ENCODE measurements at places on chromosomes 3 and 15. TPM values are rescaled to one million over a fixed set of nuclear protein-coding genes. Genes with fewer than 3 reads are reported as not detected.

KBTBD8 gene
- total RNA-seq, result 0.80 TPM

- no peaks in the 10 kb centered on the region for H3K36me3 ChIP-seq
- DNase-seq, result peak; percentile 15
- no peaks in the 10 kb centered on the region for H3K27me3 ChIP-seq
- no peak overlapping the region for H3K4me3 ChIP-seq
These were observed 3.0 kb downstream of the IDH2 start for GRCh38 chr15:90099072-90099867.

DNA sequence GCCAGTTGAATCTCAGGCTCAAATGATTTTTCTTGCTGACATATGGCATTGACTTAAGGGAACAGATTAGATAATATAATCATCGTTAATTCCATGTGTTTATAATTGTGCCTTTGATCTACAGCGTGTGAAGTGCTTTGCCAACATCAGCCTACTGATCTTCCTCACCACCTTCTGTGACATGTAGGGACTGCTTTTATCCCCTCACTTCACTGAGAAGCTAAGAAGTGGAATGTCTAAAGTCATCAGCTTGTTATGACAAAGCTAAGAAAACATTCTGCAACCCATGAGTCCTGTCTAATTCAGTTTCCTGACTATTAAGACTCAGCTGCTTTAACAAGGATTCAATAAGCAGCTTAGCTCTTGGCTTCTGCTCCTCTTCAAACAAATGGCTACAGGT lies 106.0 kb downstream of the MYH15 start:
- no peaks in the 10 kb centered on the region for H3K36me3 ChIP-seq
- H3K27ac ChIP-seq, result no peak overlapping the region
- no peaks in the 10 kb centered on the region for H3K27me3 ChIP-seq
- H3K4me1 ChIP-seq, result no peaks in the 10 kb centered on the region
- no peak for DNase-seq

SLC22A14 gene
- total RNA-seq, result not detected

DNA sequence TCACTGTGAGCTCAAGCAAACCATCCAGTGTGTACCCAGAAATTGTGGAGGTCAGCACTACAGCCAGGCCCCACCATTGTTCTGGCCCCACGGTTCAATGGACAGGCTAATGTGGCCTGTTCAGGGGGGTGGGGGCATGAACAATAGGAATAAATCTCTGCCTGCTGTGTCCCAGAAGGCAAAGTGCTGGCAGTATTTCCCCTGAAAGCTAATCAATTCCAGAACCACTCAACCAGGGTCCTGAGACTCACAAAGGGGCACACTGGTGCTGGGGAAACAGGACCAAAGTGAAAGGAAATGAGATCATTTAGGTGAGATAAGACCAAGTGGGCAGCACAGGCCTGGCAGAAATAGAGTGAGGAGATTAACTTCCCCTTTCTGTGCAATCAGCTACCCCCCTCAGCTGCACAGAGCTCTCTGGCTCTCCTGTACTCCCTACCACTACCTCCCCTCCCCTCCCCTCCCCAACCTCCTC lies 11.5 kb downstream of the CRYGS start:
- H3K27me3 ChIP-seq, result no peaks in the 10 kb centered on the region
- no peak overlapping the region for H3K4me3 ChIP-seq
- H3K27ac ChIP-seq, result no peak overlapping the region
- no peaks in the 10 kb centered on the region for H3K4me1 ChIP-seq

UQCC5 gene
- total RNA-seq, result 1.4 TPM

PP2D1 gene
- not detected for total RNA-seq

- no peak overlapping the region for H3K4me3 ChIP-seq
- no peaks in the 10 kb centered on the region for H3K4me1 ChIP-seq
- H3K36me3 ChIP-seq, result no peaks in the 10 kb centered on the region
- no peak for DNase-seq
These were observed 14.6 kb downstream of the PLSCR5 start for GRCh38 chr3:146590521-146590920.

CLSTN2 gene
- 3.3 TPM for total RNA-seq

- no peak overlapping the region for H3K27ac ChIP-seq
- no peaks in the 10 kb centered on the region for H3K27me3 ChIP-seq
- H3K4me3 ChIP-seq, result no peak overlapping the region
- no peaks in the 10 kb centered on the region for H3K4me1 ChIP-seq
- peak; percentile 26 for DNase-seq
- no peaks in the 10 kb centered on the region for H3K36me3 ChIP-seq
These were observed 202.6 kb downstream of the XXYLT1 start for GRCh38 chr3:195068084-195069080.

DNA sequence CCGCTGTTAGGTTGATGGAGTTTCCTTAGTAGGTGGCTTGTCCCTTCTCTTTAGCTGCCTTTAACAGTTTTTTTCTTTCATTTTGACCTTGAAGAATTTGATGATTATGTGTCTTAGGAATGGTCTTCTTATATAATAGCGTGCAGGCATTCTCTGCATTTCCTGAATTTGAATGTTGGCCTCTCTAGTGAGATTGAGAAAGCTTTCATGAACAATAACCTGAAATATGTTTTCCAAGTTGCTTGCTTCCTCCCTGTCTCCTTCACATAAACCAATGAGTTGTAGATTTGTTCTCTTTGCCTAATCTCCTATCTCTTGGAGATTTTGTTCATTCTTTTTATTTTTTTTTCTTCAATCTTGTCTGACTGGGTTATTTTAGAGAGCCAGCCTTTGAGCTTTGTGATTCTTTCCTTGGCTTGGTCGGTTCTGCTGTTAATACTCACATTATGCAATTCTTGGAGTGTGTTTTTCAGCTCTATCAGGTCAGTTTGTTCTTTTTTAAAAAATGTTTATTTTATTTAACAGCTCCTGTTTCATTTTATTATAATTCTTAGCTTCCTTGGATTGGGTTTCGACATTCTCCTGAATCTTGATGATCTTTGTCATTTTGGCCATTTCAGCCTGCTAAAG lies 627.9 kb downstream of the SI start:
- DNase-seq, result no peak
- H3K4me1 ChIP-seq, result no peaks in the 10 kb centered on the region
- H3K27ac ChIP-seq, result no peak overlapping the region
- no peak overlapping the region for H3K4me3 ChIP-seq

DNA sequence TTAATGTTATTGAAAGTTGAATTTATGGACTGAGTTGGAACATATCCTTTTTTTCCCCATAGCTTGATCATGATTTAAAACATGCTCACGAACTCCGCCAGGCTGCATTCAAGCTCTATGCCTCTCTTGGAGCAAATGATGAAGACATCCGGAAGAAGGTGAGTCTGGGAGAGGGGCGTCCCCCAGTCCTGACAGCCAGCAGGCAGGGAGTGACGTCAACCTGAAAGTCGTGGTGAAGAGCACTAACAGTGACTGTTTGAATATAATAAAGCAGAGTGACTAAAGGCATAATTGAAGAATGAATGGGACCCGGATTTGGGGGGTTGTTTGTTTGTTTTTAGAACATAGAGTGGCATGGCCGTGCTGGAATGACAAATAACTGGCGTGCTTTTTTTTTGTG lies 57.9 kb downstream of the ARMC8 start:
- no peaks in the 10 kb centered on the region for H3K4me1 ChIP-seq
- no peaks in the 10 kb centered on the region for H3K27me3 ChIP-seq
- no peak for DNase-seq
- no peak overlapping the region for H3K27ac ChIP-seq

- DNase-seq, result no peak
- H3K27ac ChIP-seq, result no peak overlapping the region
- H3K4me1 ChIP-seq, result no peaks in the 10 kb centered on the region
These were observed 681 bp upstream of the IL5RA start for GRCh38 chr3:3110749-3111361.

- H3K4me3 ChIP-seq, result no peak overlapping the region
- no peaks in the 10 kb centered on the region for H3K36me3 ChIP-seq
- DNase-seq, result no peak
- H3K27ac ChIP-seq, result no peak overlapping the region
These were observed 71.6 kb upstream of the SYN2 start for GRCh38 chr3:11932636-11933035.

DNA sequence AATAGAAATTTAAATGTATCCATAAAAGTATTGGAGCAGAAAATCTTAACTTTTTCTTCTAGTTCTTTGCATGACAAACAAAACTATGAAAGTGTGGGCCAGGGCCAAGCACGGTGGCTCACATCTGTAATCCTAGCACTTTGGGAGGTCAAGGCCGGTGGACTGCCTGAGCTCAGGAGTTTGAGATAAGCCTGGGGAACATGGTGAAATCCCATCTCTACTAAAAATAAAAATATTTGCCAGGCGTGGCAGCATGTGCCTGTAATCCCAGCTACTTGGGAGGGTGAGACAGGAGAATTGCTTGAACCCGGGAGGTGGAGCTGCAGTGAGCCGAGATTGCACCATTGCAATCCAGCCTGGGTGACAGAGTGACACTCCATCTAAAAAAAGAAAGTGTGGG lies 93.0 kb upstream of the ASB14 start:
- H3K4me3 ChIP-seq, result no peak overlapping the region
- no peaks in the 10 kb centered on the region for H3K27me3 ChIP-seq
- H3K36me3 ChIP-seq, result no peaks in the 10 kb centered on the region
- no peaks in the 10 kb centered on the region for H3K4me1 ChIP-seq
- no peak overlapping the region for H3K27ac ChIP-seq
- no peak for DNase-seq

- no peak overlapping the region for H3K4me3 ChIP-seq
- no peaks in the 10 kb centered on the region for H3K27me3 ChIP-seq
- no peak for DNase-seq
- no peaks in the 10 kb centered on the region for H3K4me1 ChIP-seq
- H3K27ac ChIP-seq, result no peak overlapping the region
These were observed 196.3 kb downstream of the DTWD1 start for GRCh38 chr15:49817100-49817499.

All from right lobe of liver (tissue), 6 donors.